ENCODE measurements at places on chromosomes 2 and 18.
A peak's percentile ranks its signal among the peaks of the same experiment; 100 is the strongest.

DNA sequence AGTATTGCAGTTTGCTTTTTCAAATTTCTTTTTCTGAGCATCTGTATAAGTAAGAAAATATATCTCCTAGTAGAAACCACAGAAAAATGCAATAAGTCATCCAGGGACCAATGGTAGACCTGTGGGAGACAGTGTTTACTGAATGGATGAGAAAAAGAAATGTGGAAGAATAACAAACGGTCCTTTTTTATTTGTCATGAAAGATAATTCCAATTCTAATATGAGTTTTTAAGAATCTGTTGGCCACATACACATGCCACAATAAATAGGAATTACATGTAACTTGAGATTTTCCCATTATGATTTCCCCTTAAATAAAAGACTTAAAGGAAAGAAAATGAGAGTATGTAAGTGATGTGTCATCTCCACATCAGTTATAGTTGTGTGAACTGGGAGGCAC is 107.7 kb upstream of the RAB27B start:
- DNase-seq: no peak

DNA sequence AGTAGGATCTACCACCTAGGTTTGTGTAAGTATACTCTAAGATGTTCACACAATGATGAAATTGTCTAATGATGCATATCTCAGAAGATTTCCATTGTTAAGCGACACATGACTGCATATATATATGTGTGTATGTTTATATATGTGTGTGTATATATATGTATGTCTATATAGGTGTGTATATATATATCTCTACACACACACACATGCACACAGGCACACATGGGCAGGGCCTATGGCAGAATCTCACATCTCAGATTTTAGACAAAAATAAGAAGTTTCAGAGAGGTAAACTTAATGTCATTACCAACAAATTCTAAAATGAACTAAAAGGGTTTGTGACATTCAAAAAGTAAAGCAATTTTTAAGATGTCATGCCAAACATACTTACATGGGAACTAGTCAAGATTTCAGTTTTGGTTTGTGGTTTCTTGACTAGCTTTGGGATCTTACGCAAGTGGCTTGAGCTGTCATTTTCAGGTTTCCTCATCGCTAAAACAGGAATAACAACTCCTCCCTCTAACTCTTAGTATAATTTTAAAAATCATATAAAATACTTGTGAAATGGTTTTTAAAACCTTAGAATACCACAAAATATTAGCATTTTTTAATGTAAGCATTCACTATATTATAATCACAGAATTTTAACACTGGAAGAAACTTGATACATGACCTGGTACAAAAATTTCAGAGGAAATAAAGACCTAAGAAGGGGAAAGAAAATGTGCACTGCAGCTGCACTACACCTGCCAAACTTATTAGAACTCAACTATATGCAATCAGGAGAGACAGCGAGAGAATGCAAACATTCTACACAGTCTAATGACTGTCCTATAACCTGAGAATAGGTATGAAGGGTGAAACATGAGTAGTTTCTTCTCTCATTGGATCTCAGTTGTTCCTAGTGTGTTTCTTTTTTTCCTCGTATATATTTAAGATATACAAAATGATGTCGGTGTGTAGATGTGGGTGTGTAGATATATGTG is 75.7 kb downstream of the TTC21B start:
- peak; percentile 61 for DNase-seq

DNA sequence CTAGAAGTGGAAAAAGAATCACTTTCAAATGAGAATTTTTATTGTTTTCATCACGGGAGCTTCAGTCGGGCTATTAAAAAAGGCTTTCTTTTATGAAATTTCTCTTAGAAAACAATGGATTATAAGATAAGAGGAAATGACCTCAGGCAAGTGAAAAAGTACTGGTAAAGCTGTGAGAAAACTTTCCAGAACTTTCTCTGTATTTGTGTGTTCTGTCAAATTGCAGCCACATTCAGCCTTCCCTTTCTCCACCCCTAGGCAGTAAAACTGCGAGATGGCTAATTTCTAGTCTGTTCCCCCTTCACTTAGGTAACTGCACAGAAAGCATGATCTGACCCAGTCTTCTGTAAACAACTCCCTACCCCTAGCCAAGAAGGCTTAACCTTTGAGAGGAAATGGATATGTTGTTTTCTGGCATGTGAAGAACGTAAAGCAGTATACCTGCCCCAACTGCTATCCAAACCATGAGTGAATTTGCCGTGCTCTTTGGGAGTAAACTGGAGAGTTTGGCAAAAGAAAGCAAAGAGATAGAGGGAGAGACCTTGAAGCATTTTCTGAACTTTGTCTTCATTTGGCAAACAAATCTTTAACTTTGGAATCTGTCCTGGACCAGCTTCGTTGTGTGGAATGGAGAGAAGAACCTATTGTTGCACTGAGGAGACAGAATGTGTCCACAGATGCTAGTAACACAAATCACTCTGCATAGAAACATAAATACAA is 105.4 kb downstream of the ETAA1 start:
- DNase-seq: no peak

DNA sequence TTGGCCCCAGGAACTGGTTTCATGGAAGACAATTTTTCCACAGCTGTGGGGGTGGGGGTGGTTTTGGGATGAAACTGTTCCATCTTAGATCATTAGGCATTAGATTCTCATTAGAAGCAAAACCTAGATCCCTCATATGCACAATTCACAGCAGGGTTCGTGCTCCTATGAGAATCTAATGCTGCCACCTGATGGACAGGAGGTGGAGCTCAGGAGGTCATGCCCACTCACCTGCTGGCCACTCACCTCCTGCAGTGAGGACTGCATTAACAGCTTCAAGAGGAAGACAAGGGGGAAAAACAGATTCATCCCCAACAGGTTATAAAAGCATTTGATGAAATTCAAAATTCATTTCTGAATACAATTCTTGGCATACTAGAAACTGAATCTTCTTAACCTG is 38.5 kb downstream of the THAP4 start:
- DNase-seq: no peak

DNA sequence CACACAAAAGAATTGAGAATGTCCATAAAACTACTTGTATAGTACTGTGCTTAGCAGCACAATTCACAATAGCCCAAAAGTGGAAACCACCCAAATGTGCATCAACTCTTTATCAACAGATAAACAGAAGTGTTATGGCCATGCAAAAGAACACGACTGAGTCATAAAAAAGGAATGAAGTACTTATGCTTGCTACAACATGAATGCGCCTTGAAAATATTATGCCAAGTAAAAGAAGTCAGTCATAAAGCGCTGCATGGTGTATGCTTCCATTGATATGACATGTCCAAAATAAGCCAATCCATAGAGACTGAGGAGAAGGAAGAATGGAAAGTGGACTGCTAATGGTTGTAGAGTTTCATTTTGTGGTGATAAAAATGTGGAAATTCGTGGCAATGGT is 12.1 kb upstream of the MAP2 start:
- no peak for DNase-seq

DNA sequence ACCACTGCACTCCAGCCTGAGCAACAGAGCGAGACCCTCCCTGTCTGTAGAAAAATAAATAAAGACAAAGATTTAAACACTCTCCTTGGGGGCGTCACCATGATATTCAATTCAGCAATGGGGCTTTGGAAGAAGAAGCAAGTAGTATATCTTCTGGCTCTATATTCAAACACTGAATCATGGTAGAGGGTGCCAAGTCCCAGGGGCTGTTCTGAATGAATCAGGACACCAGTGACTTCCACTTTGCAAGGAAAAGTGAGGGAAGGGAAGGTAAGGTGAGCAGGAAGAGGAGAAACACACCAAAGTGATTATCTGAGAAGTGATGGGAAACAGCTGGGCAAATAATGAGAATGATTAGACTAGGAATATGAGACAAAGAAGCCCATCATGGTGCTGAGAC is 80.5 kb downstream of the AAK1 start:
- DNase-seq: no peak

DNA sequence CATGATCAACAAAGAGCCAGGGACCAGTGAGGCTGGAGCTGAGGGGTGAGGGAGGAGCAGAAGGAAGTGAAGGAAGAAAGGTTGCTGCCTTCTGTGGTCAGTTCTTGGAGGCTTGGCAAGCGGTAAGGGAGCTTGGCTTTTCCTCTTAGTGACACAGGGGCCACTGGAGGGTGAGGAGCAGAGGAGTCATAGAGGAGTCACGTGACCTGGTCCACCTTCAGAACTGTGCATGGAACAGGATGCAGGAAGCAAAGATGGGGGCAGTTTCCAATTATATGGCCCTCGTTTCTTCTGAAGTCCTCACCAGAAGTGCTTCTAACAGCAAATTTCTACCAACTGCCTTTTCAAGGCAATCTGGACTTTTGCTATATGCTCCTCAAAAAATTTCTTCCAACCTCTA is 326.9 kb upstream of the SMIM21 start:
- no peak for DNase-seq

Measured in AG09309 (cell line).